ENCODE measurements at places on chromosomes 3 and 15.
A peak's percentile ranks its signal among the peaks of the same experiment; 100 is the strongest.

GRCh38 chr3:105788593-105788992, 80.2 kb downstream of the CBLB start:
- no peak for DNase-seq

DNA sequence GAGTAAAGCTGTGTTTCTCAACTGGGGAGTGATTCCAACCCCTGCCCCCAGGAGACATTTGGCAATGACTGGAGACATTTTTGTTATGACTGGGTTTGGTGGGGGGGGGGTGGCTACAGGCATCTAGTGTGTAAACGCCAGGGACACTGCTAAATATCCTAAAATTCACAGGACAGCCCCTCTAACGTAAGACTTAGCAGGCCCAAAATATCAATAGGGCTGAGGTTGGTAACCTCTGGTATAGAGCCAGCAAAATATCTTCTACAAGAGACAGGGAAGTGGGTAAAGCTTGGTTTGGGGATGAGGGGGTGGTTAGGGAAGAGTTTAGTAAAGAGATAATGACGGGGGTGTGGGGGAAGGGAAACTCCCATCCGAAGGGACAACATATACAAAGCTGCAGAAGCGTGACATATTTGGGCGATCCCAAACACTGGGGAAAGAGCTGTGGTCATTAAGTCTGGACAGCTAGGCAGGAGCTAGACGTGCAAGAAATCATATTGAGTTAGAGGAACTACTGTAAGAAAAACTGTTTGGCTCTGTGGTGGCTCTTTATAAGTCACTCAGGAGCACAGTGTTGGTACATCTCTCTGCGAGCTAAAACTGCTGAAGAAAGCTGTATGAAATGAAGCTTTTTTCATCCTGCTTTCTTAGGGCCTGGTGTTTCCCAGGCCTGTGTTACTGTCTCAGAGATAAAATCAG, 697 bp upstream of the TRIM69 start:
- DNase-seq = no peak

GRCh38 chr15:42087926-42088800, 6.2 kb downstream of the PLA2G4D start:
- no peak for DNase-seq

- DNase-seq = no peak
Observed at GRCh38 chr3:45024542-45025255, 1.4 kb upstream of the CLEC3B start.

DNA sequence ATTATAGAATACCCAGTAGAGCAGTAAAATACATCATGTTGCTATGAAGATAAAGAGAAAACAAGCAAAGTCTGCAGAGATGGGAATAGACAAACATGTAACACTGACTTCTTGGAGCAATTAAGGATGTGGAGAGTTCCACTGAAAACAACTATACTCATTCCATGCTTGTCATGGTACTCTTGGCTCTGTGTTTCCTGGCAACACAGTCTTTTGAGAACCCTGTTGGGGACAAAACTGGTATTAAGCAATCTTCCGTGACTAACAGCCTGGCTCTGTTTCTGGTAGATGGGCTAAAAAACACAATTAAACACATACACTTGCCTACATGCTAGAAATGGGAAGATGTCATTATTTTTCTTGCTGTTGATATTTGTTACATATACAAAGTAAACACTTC, 1212.3 kb upstream of the GBE1 start:
- DNase-seq = no peak

DNA sequence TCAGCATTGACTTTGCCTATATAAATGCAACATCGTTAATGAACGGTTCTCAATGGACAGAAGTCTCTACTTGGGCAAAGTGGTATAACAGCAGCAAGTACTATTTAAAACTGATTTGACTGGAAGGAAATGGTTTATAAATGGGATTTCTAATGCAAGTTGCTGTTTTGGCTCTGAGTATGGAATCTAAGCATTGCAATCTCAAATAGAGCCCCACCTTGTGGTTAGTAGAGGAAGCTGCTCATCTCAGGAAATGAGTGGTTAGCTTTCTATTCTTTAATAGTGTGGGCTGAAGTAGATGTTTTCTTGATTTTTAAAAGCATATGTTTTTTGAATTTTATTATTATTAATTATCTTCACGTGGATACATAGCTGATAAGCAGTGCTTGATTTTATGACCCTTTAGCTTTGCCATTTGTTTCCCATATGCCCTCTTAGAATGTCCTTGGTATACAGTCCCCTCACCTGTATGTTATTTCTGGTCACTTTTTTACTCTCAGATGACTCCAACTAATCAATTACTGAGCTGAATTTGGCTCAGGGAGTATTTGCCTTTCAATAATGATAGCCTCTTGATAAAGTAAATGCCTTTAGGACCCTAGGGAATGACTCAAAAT, 67.1 kb downstream of the OXSM start:
- no peak for DNase-seq

- DNase-seq = no peak
Observed at GRCh38 chr3:112604536-112604935, 36.4 kb downstream of the CCDC80 start.

- DNase-seq = no peak
Observed at GRCh38 chr3:44232407-44232806, 9.3 kb upstream of the TOPAZ1 start.

GRCh38 chr15:28894631-28895030, 8.9 kb downstream of the APBA2 start:
- DNase-seq = no peak

DNA sequence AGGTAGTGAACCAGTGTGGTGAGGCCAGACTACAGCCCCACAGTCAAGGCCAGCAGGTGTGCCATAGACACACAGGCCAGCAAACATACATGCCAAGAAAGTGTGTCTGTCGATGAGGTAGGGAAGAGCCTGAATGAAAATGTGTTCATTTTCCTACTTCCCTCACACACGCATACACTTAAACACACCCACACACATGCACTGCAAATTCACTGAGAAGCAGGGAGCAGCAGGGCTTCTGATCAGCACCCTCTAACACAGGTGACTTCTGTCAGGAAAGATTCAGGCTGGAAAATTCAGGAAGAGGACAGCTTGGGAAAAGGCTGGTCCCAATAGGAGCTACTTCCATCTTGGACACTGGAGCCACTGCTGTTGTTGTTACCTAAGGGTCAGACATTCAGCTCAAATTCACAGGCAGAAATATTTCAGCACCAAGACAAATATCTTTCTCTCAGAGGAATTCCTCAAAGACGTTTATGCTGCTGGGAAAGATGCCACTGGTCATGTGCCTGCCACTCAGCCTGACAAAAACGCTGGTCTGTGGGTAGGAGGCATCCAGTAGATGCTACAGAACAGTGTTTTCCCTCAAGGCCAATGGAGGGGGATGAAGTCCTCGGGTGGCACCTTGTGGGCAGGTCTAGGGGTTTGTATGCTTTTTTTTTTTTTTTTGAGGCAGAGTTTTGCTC, 40.9 kb upstream of the LARS2 start:
- no peak for DNase-seq

GRCh38 chr3:72141264-72141663, 356.3 kb upstream of the PROK2 start:
- no peak for DNase-seq

GRCh38 chr3:140375002-140375401, 302.9 kb upstream of the TRIM42 start:
- DNase-seq = no peak

GRCh38 chr3:20657560-20657959, 471.6 kb upstream of the SGO1 start:
- no peak for DNase-seq

- no peak for DNase-seq
Observed at GRCh38 chr15:97072545-97072944, 742.0 kb downstream of the NR2F2 start.

GRCh38 chr3:169663951-169664820, 674 bp upstream of the MECOM start:
- no peak for DNase-seq

- no peak for DNase-seq
Observed at GRCh38 chr3:194487289-194488054, 670 bp upstream of the ATP13A3 start.

DNA sequence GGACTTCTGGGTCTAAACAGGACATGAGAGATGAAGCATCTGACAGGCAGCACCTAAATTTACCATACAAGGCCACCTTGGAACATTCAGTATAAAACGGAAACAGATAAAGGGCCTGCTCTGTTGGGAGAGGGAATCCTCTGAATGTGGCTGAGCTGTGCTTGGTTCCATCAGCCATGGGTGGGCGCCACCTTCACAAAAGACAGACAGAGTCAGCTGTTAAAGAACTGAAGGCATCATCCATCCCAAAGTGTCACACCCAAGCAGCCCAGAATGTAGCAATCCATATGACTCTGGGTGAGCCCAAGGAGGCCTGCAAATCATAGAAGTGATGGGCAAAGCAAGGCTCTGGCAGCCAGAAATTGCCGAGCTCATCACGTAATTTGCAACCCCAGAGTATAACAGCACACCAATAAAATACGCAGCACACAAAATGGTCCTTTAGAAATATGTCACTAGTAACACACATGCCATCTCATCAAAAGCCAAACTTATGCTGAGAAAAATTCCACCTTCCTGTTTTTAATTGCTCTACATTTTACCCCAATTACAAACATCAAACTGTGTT, 24.8 kb upstream of the RBP1 start:
- DNase-seq = no peak

- DNase-seq = no peak
Observed at GRCh38 chr3:171976526-171976925, 62.9 kb upstream of the FNDC3B start.

DNA sequence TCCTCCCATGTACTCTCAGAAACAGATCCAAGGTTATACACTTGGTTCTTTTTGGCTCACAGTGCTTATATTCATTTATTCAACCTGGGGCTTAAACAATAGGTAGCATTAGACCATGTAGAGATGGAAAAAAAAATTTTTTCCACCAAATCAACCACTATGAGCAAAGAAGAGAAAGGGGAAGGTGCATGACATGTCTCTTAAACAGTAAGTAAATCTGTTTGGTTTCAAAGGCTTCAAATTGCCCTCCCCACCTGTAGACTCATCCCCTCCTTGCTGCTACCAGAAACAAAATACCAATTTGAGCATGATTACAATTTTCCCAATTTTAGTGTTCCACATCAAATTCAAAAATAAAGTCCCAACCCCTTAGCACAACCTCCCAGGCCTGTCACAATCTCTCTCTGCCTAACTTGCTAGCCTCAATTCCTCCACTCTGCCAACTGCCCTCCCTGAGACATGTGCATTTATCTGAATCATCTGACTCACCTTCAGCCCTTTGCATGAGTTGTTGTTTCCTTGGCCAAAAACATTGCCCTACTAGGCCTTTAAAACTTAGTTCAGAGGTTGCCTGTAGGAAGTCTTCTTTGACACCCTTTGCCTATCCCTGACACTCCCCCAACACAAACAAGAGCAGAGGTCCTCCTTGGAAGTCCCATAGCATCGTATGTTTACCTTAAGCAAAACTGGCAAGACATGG, 30.3 kb upstream of the TSC22D2 start:
- no peak for DNase-seq

DNA sequence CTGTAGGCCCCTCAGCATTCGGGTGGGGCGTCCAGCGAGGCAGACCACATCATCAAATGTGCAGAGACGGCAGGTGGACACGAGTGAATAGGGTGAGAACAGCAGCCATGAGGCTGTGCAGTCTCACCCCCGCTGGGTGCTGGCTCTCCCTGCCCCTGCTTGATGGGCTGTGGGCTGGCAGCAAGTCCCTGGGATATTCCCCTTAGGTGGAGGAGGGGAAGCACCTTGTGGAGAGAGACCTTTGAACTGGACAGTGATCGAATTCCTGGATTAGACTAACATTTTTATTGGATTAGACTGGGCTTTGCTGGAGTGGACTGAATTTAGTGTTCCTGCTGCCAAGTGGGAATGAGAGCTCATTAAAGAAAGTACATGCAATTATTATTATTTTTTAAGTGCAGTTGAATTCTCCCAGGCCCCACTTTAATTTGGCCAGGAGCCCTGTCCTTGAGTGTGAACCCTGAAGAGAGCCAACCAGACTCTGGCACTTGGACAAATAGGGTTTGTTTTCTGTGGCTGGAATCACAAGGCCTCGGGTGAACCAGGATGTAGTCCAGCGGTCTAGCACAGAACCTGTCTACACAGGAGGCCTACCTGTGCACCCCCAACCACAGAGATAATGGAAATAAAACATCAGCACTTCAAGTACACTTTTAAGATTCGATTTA, 193.1 kb downstream of the ABHD5 start:
- DNase-seq = no peak

GRCh38 chr3:20523293-20523692, 337.3 kb upstream of the SGO1 start:
- DNase-seq = no peak

- no peak for DNase-seq
Observed at GRCh38 chr3:147218965-147219364, 187.4 kb downstream of the ZIC4 start.

DNA sequence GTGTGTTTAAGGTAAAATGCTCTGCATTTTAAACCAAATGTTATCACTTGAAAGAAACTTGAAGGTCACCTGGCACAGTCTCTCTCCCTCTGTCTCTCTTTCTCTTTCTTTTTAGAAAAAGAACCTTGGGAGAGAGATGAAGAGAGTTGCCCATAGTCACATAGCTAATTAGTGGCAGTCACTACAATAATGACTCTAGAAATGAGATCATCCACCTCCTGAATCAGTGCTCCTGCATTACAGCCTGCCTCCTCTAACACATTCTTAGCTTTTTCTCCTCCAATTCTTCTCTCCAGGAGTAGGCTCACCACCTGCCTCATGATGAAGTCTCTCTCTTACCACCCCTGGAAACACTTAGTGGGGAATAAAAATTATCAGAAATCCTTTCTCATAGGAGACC, 2.5 kb downstream of the MYH15 start:
- no peak for DNase-seq

DNA sequence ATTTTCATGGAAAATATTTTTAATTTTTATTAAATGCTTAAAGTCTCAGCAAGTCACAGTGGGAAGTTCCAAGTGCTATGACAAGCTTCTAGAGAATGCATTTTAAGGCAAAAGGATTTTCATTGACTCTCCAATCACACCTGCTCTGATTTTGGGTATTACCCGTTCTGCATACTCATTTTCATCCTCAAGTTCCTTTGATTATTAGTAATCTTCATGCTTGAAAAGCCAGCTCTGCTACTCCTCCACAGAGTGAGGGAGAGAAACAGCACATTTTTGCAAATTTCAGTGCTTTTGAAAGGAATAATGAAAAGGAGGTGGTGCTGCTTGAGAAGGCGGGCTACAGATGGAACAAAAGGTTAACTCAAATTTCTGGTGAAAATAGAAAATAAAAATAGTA, 450.7 kb downstream of the NSUN3 start:
- DNase-seq = no peak

DNA sequence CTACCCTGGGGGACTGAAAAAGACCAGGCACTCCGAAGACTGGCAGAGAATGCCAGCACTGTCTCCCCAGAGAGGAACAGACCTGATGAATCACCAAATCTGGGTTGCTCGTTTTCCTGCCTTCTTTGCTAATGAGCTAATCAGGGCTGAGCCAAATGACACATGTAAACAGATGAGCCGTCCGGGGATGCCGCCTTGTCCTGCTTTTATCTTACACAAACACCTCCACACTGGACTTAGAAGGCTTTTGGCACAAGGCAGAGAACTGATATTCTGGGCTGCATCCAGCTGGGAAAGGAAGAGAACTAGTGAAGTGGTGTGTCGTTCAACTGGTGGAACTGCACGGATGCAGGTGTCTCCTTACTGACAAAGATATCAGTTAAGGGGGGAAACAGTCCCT, 88.1 kb downstream of the MECOM start:
- no peak for DNase-seq

GRCh38 chr3:5634411-5634810, 446.9 kb downstream of the EDEM1 start:
- DNase-seq = no peak

GRCh38 chr3:50121072-50122032, 32.6 kb downstream of the RBM5 start:
- DNase-seq = peak; percentile 51
